ENCODE measurements at places on chromosomes 2 and 18.

GRCh38 chr18:65988972-65989371, 238.2 kb downstream of the CDH7 start:
- DNase-seq = no peak

DNA sequence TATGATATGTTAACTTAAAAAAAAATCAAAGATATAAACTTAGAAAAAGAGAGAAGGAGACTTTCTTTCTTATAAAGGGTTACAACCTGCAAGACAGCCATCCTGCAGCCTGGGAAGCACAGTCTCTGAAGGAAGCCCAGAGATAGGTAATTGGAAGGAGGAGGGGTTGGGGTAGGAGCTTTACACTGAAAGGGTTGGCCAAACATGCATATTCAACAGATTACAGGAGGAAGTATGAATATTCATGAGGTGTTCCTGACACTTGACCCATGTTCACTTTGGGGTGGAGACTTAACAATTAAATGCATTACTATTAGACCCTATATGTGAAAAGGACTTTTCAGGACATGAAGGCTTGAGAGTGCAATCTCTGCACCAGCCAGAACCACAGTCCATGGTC, 71.7 kb upstream of the CDH2 start:
- DNase-seq = no peak

GRCh38 chr2:234544659-234545611, 48.1 kb upstream of the ARL4C start:
- DNase-seq = no peak

- DNase-seq = no peak
These were observed 166.3 kb upstream of the HDAC4 start for GRCh38 chr2:239566995-239567568.

GRCh38 chr2:67836866-67837265, 225.9 kb downstream of the C1D start:
- no peak for DNase-seq
